ENCODE measurements at places on chromosomes 5 and 9.

DNA sequence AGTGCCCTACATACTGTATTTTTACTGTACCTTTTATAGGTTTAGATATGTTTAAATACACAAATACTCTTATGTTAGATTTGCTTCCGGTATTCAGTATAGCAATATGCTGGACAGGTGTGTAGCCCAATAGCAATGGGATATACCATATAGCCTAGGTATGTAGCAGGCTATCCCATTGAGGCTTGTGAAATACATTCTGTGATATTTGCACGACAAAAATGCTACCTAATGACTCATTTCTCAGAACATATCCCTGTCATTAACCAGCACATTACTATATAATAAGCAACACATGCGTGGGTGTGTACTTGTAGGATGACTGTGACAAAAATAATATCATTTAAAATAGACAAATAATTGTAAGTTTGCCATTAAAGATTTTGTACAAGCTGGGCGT is 208.8 kb downstream of the MRPS30 start:
- DNase-seq: no peak

DNA sequence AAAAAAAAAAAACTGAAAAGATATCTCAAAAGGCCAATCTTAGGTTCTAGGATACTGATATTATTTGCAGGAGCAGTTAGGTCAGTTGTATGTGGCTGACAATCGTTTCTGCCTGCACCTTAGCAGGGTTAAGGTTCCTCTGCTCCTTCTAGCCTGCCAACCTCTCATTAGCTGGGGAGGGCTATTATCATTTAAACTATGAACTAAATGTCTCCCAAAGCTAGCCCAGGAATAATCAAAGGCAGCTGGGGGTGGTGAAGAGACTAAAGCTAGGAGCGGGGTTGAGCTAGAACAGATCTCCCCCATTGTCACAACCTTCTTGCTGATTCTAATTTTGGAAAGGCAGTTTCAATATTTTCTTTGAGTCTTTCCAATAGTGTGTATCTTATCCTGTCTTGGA is 99.9 kb downstream of the ICE1 start:
- DNase-seq: no peak

DNA sequence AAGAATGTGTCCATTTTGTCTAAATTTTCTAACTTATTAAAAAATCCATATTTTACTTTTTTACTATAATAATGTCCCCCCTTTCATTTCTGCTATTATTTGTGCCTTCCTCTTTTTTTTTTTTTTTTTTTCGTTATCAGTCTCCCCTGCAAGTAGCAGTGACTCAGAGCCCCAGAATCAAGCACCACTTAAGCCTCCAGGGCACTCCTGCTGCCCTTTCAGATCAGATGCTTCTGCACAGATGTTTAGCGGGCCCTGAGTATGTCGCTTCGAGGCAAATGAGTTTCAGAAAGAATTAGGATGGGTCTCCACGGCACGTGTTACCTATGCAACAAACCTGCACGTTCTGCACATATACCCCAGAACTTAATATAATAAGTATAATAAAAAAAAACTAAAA is 11.7 kb downstream of the MED7 start:
- DNase-seq: no peak

GRCh38 chr9:33750307-33750838 is 45.0 kb upstream of the PRSS3 start:
- peak; percentile 78 for DNase-seq

GRCh38 chr9:99852617-99853016 is 30.9 kb downstream of the NR4A3 start:
- no peak for DNase-seq

DNA sequence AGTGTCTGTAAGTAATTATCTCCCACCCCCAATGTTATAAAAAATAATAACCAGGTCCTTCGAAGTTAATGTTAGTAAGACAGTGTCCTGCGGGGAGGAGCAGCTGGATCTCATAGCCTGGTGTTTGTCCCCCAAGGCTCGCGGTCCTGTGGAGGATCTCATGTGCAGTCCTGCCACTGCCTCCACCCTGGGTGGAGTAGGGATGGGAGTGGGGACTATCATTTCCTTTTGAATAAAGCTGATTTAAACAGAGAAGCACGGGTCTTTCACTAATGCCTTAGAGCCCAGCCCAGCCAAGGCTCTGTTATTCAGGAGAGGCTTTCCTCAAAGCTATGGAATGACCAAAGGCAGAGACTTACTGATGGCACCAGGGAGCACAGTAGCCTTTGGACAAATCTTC is 40.2 kb downstream of the SUB1 start:
- DNase-seq: no peak

GRCh38 chr9:110214090-110214489 is 6.1 kb upstream of the C9orf152 start:
- DNase-seq: no peak

- no peak for DNase-seq
These were observed 40.5 kb upstream of the RUFY1 start for GRCh38 chr5:179509845-179510244.

- DNase-seq: no peak
These were observed 159.4 kb downstream of the SEMA6A start for GRCh38 chr5:116415182-116415581.

- DNase-seq: no peak
These were observed 11.9 kb upstream of the PGGT1B start for GRCh38 chr5:115274584-115274983.

DNA sequence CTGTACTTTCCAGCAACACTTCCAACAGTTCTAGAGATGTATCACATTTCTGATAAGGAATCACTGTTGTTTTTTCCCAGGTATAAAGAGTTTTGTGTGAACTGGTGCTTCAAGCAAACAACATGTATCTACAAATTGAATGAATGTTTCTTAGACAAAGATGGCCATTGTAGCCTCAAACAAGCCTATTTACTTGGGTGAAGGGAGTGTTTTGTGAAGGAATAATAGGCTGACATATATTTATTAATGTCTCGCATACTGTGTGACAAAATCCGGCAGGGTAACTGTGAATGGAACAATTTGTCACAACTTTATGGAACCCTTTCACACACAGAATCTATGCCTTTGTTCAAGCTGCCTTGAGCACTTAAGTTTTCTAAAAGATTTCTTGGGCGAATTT is 24.8 kb upstream of the DAB2 start:
- DNase-seq: no peak

DNA sequence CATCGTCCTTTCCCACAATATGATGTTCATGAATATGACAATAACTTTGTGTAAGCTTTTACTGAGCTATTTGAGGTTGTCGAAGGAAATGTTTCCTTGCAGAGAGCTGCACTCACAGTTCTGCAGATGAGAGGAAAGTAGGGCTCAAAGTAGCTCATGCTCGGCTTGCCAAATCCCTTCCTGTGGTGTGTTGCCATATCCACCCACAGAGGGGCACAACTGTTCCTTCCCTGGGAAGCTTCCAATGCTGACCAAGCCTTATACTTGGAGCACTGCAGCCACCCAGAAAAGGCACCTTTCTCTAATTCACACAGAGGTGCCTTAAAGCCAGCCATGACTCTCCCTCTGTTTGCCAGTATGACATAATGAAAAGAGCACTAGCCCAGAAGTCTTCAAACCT is 390.3 kb downstream of the CAAP1 start:
- DNase-seq: no peak

DNA sequence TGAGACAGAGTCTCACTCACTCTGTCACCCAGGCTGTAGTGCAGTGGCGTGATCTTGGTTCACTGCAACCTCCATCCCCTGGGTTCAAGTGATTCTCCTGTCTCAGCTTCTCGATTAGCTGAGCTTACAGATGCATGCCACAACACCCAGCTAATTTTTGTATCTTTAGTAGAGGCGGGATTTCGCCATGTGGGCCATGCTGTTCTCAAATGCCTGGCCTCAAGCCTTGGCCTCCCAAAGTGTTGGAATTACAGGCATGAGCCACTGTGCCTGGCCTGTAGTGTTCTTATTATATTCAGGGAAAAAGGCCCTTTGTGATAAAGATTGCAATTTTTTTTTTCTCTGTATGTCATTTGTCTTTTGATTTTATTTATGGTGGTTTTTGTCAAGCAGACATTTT is 24.0 kb upstream of the MCCC2 start:
- no peak for DNase-seq

DNA sequence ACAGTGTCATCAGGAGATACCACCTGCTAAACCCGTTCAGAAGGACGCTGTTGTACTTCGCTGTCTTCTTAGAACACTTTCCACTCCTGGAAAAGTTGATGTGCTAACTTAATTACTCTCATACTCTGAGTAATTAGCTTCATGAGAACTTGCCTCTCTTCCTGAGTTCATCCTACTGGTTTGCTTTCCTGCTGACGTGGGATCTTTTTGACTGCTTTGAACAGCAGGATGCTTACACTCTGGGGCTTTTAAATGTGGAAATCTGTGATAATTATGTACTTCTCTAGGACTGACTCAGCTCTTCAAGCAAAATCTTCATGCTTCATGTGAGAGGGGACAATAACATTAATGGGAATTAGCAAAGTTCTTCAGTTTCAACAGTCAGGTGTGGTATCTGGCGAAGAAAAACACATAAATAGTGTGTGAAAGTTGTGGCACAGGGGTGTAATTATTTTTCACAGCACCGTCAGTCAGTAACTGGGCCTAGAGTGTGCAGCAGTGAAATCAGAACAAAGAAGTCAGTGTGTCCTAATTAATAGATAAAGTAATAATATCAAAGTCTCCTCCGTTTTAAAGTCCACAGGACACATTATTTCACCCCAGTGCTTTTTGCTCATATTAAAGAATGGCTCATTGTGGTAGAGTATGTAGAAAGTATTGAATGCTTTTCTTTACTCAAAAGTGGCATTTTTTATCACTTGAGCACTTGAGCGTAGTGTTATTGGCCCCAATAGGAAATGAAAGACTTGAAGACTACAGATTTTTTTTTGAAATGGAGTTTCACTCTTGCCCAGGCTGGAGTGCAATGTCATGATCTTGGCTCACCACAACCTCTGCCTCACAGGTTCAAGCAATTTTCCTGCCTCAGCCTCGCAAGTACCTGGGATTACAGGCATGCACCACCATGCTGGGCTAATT is 140.9 kb upstream of the DMRT1 start:
- no peak for DNase-seq

- no peak for DNase-seq
These were observed 1040.3 kb downstream of the TLE1 start for GRCh38 chr9:80649001-80649420.

DNA sequence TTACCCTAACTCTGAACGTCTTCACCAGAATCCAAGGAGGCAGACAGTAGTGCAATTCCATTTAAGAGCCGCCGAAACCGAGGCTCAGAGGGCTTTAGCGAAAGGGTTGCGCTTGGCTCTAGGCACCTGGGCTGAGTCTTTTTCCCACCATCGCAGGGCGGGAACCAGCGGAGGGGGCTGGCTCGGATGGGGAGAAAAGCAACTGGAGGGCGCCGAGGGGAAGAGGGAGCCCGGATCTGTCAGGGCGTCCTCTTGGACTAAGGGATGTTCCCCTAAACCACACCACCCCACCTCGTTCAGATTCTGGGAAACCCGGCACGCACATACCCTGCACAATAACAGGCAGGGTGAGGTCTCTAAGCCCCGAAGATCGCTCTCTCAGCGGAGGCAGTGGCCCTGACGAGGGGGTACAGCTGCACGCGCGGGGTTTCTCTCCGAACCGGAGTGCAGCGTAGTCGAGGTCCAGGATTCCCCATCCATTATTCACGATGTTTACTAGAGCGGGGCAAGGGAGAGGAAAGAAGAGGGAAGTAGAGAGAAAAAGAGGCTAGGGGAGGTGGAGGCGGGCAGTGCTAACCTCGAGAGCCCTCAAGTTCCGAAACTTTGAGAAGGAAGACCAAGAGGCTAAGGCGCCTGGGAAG is 1.3 kb upstream of the POU4F3 start:
- DNase-seq: no peak

DNA sequence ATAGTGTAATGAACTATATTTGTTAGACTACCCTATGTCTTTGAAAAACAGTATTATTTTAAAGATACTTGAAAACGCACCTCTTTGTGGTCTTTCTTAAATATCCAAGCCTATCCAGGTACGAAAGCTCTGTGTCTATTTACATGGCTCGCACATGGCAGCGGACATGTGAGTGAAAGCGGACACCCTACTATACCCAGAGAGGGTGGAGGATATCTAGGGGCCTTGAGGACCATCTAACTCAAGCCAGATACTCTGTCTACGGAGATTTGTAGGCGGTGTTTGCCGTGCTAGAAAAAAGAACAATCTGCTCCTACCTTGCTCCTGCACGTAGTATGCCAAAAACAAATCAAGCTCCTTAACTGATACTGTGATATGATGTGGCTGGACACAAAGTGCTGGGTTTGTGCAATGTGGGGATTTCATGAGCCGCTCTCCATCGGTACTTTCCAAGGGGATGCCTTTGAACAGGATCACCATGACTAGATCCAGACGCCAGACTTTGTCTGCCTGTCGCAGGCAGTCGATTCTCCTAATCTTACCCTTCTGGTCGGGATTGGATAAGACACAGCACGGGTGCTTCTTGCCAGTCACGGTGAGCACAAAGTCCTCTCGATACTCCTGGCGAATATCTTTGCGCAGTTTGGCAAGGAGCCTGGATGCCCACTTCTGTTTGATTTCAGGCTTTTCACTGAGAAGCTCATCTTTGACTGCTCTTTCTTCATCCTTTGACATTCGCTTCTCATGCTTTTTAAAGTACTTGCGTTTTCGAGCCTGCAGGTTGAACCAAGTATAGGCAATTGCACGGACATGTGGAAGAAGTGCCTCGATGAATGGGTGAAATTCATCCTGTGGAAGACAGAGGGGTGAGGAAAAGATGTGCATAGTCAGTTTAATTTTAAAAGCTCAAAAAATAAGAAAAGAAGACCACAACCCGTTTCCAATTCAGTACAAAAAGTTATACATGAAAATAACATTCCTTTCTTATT is 7.0 kb downstream of the NFIB start:
- no peak for DNase-seq

DNA sequence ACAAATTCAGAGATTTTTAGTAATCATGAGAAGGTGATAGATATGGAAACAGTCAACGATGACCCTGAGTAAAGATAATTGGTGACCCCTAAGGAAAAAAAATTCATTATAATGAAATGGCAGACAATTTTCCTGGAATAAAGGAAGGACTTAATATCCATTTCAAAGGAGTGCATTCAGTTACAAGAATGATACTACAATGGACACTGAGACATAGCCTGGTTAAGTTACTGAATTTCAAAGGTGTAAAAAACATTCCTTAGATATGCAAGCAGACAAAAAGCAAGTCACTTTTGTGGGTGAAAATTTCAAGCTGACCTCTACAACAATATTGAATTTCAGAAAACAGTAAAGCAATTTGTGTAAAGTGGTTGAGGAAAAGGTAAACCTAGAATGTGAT is 1012.5 kb upstream of the SEMA6A start:
- DNase-seq: no peak

DNA sequence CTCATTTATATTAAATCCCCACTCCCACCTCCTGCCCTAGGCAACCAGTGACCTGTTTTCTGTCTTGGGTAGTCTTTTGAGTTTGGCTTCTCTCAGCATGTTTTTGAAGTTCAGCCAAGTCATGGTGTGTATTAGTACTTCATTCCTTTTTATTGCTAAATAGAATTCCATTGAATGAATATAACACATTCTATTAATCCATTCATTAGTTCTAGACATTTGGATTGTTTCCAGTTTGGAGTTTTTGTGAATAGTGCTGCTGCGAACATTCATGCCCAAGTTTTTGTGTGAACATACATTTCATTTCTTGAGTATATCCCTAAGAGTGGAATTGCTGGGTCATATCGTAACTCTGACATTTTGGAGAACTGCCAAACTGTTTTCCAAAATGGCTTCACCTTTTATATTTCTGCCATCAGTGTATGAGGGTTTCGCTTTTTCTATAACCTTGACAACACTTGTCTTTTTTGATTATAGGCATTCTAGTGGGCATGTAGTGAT is 2.7 kb downstream of the ZNF346 start:
- DNase-seq: no peak

- no peak for DNase-seq
These were observed 114.3 kb downstream of the STARD4 start for GRCh38 chr5:111398013-111398412.
